ENCODE measurements at places on chromosomes 3 and 15.

- DNase-seq = no peak
These were observed 102.5 kb downstream of the SH3GL3 start for GRCh38 chr15:83549623-83550022.

DNA sequence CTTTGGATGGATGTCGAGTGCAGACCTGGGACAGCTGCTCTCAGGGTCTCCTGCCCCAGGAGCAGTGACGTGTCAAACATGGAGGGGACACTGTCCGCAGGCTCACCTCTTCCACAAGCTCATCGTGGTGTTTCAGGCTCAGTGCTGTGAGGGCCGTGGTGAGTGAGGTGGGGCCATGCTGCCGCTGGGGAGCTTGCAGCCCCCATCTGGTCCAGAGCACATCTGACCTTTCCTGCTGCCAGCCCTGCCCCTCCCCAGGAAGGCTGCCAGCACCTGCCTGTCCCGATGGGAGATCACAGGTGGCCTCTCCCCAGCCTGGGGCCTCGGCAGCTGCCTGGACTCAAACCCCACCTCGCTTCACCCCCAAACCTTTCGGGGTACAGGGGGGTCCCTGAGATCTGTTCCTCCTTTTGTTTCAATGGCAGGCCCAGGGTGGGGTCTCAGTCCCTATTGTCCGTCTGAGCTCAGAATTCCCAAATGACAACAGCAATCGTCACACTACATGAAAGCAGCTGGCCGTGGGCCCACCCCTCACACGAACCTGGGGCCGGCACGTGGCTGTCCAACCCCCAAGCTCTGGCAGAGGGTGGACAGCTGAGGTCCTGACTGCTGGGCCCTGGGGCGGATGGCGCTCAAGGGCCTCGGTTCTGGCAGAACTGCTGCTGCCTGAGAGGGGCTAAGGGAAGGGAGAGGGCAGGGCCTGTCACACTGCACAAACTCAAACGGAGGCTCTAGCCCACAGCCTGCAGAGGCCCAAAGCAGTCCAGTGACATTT lies 65.0 kb upstream of the RPL32 start:
- no peak for DNase-seq

DNA sequence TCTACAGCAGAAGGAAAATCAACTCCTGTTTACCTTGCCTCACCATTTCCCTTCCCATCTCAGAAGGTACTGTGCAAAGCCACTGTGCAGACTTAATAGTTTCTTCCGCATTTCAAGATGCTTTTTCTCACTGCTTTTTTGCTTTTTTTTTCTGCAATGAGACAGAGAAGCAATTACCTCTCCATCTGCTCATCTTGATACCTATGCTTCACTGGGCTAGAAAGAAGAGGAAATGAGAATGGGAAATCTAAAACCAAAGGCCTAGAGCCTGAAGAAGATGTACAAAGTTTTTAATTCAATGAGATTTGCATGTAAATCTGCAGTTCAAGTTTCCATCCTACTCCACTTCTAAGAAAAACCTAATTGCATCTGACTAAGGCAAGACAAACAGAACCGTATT lies 238.1 kb upstream of the SETMAR start:
- no peak for DNase-seq

GRCh38 chr3:49908373-49909199 lies 4.9 kb upstream of the MST1R start:
- DNase-seq = no peak

DNA sequence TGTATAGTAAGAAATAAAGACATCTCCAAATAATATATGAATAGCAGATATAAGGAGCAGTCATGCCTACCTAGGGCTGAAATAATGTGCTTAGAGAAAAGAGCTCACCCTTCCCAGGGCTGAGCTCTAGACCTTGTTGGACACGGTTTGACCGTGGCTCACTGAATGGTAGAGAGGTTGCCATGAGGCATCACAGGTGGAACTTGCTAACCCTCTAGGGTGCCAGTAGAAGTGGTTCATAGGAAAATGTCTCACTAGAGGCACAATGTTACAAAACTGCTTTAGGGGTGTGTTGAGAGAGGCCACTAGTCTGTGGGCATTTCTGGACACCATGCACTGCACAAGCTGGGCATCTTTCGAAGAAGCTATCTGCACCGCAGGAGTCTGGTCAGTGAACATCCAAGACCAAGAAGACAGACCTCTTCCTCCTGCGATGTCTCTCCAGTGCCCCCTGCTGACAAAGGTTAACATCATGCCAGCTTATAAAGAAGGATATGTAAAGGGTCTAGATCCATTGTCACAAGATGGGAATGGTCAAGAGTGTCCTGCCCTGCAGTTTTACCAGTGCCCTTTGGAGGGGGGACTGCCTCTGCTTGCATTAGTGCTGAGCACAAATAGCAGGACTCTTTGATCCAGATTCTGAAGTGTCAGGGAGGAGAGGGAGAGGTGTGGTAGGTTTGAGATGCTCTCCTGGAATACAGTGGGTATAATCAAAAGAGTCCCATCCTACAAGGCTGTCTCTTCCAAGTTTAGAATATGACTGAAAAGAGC lies 266.8 kb downstream of the ZNF385D start:
- no peak for DNase-seq

- no peak for DNase-seq
These were observed 25.3 kb downstream of the RAD18 start for GRCh38 chr3:8938021-8938420.

GRCh38 chr3:8399686-8400085 lies 101.9 kb upstream of the LMCD1 start:
- DNase-seq = no peak

GRCh38 chr3:144237351-144237750 lies 265.7 kb downstream of the DIPK2A start:
- no peak for DNase-seq

DNA sequence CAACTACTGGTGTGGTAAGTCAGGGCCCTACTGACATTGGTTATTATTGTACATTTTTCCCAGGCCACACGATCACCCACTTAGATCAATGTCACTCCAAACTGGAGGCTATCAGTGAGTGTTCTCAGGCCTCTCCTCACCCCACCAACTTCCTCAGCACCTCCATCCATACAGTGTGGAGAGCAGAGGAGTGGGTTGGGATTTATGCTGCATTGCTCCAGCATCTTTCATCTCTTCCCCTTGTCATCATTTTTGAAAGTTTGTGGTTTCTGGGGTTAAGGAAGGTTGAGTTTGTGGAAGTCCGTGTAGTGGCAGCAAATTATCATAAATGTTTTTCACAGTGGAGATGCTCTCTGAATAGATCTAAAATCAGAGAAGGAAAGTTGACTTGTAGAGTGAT lies 60.2 kb downstream of the TLNRD1 start:
- no peak for DNase-seq

DNA sequence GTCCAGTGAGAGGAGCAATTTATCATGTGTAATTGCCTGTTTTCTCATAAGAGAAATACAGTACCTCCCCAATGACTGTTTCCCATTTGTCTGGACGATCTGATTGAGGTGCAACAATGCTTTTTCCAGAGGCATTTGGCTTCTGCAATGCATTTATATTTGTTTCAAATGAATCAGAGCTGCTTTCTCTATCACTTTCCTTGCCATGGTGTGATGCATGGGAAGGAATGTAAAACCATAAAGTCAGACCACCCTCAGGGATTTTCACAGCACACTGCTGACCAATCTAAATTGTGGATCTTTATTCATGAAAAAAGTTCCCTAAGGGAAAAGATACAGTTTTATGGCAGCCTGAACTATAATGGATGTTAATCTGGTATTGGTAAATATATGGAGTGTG lies 333.0 kb downstream of the ZNF385D start:
- no peak for DNase-seq

DNA sequence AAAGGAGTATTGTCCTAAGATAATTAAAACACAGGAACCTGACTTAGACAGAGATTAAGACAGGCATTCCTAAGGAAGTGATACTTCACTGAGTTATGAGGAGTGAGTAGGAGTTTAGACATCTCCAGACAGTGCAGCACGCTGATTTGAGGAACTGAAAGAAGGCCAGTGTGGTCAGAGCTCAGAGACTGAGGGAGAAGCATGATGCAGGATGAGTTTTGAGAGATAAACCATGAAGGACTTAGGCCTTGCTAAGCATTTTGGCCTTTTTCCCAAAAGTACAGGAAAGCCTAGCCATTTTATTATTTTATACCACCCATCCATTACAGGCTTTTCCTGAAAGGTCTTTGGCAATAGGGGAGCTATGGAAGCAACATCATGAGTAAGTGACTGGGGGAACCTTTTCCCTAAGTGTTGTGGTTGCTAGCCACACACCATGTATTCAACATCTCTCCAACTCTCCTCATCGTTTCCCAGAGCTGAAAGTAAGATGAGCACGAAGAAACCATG lies 375.6 kb upstream of the TPRG1 start:
- DNase-seq = no peak

DNA sequence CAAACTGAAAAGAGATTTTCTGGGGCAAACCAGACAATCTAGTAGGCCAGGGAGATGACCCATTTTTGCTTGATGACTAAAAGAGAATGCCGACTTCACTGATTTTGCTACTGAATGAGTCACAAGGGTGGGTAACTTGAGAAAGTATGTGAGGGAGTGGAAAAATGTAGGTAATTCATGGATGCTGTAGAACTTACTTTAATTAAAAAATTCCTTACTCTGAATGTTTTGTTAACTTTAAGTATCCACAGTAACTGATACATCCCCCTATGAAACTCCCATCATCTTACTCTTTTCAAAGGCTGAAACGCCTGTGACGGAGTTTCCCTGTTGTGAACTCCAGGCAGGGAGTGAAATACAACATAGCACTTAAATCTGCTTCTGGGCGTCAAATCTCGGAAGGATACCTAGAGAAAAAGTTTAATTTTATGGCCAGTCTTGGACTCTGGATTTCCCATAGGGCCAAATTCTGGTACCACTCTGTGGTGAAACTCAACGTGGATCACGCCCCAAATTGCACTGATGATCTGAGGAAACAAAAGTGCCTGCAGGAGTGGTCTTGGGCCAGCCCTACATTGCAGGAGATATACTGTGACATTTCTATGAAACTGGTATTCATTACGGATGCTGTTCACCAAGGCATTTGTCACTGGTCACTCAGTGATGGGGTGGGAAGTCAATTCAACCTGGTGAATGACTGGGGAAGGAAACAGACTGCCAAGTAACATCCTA lies 24.0 kb downstream of the GOLIM4 start:
- DNase-seq = no peak

DNA sequence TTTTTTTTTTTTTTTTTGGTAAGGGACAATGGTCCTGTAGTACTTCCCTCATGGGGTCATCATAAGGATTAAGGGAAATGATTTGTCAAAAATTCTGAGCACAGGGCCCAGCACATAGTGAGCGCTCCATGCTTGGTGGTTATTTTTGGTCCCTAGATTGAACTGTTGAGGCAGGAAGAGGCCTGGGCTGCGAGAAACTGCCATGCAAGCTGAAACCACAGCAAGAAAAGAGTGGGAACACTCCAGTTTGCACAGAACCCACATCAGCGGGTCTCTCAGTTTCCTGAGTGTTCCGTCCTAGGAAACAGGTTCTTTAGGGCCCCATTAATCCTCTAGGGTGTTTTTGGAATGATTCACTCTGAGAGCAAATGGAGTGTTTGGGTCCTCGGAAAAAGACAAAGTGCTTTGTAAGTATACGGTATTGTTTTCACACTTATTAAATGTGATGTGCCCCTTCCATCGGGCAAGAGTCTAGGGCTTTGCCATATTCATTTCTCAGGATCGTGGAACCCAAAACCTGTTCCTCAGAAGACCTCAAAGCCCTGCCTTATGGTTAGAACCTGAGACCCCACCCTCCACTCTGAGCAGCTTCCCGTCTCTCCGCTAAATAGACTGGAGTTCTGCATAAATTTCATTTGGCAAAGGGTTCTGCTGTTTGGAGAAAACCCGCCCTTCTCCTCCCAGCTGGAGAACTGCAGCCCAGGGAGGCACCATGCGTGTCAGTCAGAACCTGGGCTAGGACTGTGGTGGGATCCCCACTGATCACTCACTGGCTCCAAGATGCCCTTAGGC lies 60.4 kb downstream of the SPSB4 start:
- no peak for DNase-seq

GRCh38 chr3:117160176-117160575 lies 450.6 kb downstream of the TUSC7 start:
- DNase-seq = no peak

GRCh38 chr3:108067768-108068167 lies 23.1 kb downstream of the CD47 start:
- DNase-seq = no peak

- DNase-seq = no peak
These were observed 21.3 kb upstream of the DGKG start for GRCh38 chr3:186383026-186383993.

- no peak for DNase-seq
These were observed 70.6 kb upstream of the BHLHE40 start for GRCh38 chr3:4908433-4909156.

- DNase-seq = no peak
These were observed 44.5 kb downstream of the BLM start for GRCh38 chr15:90761629-90762028.

- no peak for DNase-seq
These were observed 27.0 kb upstream of the TNFAIP8L3 start for GRCh38 chr15:51121631-51122225.

- DNase-seq = no peak
These were observed 13.7 kb upstream of the GRIP2 start for GRCh38 chr3:14553871-14554270.

GRCh38 chr3:64311424-64312061 lies 86.3 kb upstream of the PRICKLE2 start:
- DNase-seq = no peak

DNA sequence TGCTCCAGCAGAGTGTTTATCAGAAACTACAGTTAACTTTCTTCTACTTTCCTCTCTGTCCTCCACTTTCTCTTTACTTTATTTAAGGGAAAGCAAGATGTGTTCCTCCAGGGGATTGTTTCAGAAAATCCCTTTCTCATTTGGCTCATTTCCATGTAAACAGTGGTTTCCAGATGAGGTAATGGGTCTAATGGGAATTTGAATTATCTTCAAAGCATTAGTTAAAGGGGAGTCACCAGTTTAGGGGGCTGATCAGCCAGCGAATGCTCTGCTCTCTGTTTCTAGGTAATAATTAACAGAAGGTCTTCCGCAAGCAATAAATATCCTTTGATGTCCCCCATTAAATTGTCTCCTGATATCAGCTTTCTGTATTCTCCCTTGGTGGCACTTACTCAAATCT lies 30.4 kb upstream of the ZNF639 start:
- DNase-seq = no peak

DNA sequence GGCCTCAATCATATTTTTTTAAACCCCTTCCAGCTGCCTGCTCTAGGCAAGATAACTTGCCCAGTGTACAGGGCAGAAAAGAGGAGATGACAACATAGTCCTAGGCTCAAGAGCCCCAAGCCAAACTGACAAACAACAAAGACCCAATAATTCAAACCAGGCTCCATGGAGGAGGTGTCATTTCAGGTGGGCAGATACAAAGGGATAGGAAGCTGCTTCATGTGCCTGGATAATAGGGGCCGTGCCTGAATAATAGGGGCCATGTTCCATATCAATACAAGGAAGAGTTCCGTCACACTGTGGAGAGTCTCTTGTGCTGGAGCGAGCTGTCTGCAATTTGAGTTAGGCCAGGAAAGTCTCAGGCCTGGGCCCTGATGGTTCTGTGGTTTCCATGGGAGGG lies 35.4 kb upstream of the TRIM71 start:
- no peak for DNase-seq

- DNase-seq = no peak
These were observed 68.9 kb upstream of the ARL8B start for GRCh38 chr3:5053021-5053831.

- DNase-seq = no peak
These were observed 4.0 kb upstream of the SMCO1 start for GRCh38 chr3:196518966-196519717.

GRCh38 chr3:49785565-49786356 lies 581 bp downstream of the IP6K1 start:
- no peak for DNase-seq

- no peak for DNase-seq
These were observed 12.4 kb downstream of the ZNF710 start for GRCh38 chr15:90013503-90013937.
